Left lung (tissue), 14 donors: ENCODE measurements at places on chromosomes 7 and 10. TPM values are rescaled to one million over a fixed set of nuclear protein-coding genes. Genes with fewer than 3 reads are reported as not detected.
A peak's percentile ranks its signal among the peaks of the same experiment; 100 is the strongest.

- H3K27ac ChIP-seq, result no peak overlapping the region
- DNase-seq, result no peak
These were observed 419.3 kb upstream of the ZMIZ1 start for GRCh38 chr10:78649429-78649828.

DNA sequence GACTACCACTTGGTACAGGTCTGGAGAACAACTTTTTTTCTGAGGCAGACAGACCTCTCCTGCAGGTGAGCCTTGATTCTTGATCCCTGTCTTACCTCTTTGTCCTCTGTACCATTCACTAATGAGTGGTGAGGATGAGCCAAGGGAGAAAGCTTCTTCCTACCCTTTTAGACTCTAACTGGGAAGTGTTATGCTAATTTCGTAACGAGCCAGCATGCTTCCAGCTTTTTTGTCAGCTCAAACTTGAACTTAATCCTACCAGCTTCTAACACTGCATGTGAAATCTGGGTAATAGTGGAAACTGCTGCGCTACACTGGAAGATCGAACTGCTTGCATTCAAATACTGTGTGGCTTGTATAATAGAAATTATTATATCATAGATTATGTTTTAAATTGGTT lies 87.0 kb downstream of the NEUROD6 start:
- H3K4me3 ChIP-seq, result no peak overlapping the region
- no peaks in the 10 kb centered on the region for H3K4me1 ChIP-seq
- no peak for DNase-seq
- no peak overlapping the region for H3K27ac ChIP-seq
- peaks cover 5% of the 10 kb centered on the region for H3K27me3 ChIP-seq

Gene SLC26A3
- total RNA-seq, result not detected

Gene INMT
- 164 TPM for total RNA-seq

DNA sequence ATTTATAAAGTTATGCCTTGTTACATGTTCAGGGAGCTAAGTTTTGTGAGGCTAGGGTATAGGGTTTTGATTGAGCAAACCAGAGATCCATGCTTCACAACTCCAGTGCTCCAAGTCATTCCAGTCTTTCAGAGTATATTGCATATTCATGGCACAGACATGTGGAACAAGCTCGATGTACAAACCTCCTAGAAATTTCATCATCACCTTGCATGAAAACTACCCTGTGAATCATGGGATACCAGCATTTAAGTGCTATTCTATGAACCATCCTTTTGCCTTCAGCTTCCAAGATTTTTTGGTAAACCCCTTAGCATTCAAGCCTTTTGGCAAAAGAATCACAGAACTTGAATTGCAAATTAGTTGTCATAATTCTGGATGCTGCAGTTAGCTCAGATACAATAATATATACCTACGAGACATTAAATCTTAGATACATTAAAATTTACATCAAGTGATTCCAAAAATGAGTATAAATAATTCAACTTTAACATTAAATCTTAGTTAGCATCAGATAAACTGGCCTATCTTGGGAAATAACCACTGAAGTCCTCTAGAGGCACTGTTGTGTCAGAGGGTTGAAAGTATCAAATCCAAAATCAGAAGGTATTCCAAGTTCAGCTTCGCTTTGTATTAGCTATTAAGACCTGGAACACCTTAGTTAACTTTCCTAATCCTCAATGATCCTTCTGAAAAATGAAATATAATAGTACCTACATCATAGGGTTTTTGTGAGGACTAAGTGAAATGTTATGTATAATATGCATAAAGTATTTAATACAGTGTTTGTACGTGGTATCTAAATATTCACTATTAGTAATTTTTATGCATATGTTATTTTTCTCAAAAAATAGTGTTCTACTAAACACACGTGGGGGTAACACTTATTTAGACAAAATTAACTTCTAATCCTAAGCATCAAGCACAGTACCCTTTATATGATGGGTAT lies 55.5 kb upstream of the CABCOCO1 start:
- no peak overlapping the region for H3K27ac ChIP-seq
- H3K36me3 ChIP-seq, result no peaks in the 10 kb centered on the region
- no peaks in the 10 kb centered on the region for H3K27me3 ChIP-seq

DNA sequence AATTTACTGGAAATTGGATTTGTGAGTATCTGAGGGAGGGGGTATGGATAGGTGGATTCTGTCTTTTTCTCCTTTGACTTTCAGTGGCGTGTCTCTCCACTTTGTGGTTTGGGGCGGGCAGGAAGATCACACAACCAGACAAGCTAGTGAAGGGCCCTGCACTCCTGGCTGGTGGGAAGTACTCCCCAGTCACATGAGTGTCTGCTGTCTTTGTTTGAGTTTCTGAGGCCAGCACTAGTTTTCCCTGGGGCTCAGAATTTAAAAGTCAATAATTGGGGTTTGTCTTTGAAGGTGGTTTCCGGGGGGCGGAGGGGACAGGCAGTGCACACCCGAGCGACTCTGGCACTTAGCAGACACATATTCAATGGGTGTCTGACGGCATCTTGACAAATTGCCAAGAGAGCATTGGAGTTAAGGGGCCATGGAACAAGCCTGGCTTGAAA lies 120.1 kb downstream of the WDFY4 start:
- no peaks in the 10 kb centered on the region for H3K36me3 ChIP-seq
- H3K27me3 ChIP-seq, result no peaks in the 10 kb centered on the region
- peak; percentile 74 for DNase-seq
- H3K4me3 ChIP-seq, result no peak overlapping the region

DNA sequence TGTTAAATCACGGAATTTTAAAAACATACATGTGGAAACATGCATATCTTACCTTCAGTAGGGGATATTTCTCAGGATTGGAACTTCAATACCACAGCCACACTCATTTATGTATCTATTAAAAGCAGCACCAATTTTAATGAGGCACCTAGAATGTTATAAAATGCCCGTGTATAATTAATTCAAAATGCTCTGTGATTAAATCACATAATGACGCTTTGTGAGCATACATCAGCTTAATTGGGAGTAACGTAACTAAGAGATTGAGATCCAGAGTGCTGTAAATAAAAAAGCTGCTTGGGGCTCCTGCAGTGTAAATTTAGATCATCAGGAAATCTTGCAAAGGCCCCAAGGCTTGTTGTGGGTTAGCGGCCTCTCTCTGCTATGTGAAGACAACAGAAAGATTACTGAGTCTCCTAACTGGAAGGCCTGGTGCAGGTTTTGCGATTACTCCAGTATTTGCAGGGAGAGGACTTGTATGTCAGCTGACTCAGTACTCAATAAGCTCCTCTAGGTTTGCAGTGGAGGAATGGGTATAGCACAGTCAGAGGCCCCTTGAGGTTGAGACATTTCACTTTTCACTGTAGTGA lies 195.5 kb upstream of the PHYHIPL start:
- H3K36me3 ChIP-seq, result no peaks in the 10 kb centered on the region
- no peak overlapping the region for H3K27ac ChIP-seq
- no peak for DNase-seq
- H3K4me1 ChIP-seq, result no peaks in the 10 kb centered on the region
- no peaks in the 10 kb centered on the region for H3K27me3 ChIP-seq

Gene RET
- total RNA-seq, result 1.0 TPM

Gene PVRIG
- total RNA-seq, result 0.42 TPM

DNA sequence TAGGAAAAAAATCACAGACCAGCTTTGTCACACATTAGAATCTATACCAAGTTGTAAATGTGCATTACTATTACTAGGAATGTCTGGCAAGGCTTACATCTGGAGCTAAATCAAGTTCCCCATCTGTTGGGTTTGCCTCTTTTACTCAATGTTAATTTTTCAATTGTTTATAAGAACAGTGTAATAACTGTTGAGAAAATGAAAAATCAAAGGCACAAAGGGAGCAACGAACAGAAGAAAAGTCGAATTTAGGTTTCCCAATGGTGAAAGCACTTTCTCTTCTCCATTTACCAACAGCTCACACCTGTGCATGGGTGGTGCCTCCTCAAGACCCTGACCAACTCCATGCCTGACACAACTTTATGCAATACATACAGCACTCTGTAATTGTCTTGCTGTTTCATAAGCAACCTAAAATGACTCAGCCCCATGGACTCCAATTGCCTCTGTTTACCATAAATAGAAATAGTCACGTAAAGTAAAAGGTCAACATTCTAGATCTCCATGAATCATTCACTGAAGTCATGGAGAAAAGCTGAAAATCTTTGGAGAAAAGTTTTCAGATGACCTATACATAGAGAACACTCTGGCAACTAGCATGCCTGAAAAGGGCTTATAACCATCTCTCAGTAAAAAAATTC lies 95.5 kb upstream of the KCNIP2 start:
- no peaks in the 10 kb centered on the region for H3K36me3 ChIP-seq
- no peaks in the 10 kb centered on the region for H3K27me3 ChIP-seq
- H3K27ac ChIP-seq, result peak overlapping the region; percentile 20

GRCh38 chr10:89466599-89467035 lies 52.2 kb downstream of the IFIT5 start:
- H3K4me1 ChIP-seq, result peaks cover 5% of the 10 kb centered on the region
- H3K36me3 ChIP-seq, result no peaks in the 10 kb centered on the region
- H3K27ac ChIP-seq, result no peak overlapping the region
- H3K4me3 ChIP-seq, result no peak overlapping the region
- H3K27me3 ChIP-seq, result no peaks in the 10 kb centered on the region
- no peak for DNase-seq

GRCh38 chr10:12419262-12419847 lies 70.0 kb downstream of the CAMK1D start:
- no peak for DNase-seq
- no peaks in the 10 kb centered on the region for H3K4me1 ChIP-seq
- no peaks in the 10 kb centered on the region for H3K36me3 ChIP-seq
- H3K27me3 ChIP-seq, result peaks cover 5% of the 10 kb centered on the region
- no peak overlapping the region for H3K4me3 ChIP-seq

Gene GDF2
- total RNA-seq, result not detected

GRCh38 chr7:119086026-119086425 lies 861.5 kb downstream of the ANKRD7 start:
- no peak overlapping the region for H3K27ac ChIP-seq
- DNase-seq, result no peak

Gene SLC12A9
- 49.9 TPM for total RNA-seq

DNA sequence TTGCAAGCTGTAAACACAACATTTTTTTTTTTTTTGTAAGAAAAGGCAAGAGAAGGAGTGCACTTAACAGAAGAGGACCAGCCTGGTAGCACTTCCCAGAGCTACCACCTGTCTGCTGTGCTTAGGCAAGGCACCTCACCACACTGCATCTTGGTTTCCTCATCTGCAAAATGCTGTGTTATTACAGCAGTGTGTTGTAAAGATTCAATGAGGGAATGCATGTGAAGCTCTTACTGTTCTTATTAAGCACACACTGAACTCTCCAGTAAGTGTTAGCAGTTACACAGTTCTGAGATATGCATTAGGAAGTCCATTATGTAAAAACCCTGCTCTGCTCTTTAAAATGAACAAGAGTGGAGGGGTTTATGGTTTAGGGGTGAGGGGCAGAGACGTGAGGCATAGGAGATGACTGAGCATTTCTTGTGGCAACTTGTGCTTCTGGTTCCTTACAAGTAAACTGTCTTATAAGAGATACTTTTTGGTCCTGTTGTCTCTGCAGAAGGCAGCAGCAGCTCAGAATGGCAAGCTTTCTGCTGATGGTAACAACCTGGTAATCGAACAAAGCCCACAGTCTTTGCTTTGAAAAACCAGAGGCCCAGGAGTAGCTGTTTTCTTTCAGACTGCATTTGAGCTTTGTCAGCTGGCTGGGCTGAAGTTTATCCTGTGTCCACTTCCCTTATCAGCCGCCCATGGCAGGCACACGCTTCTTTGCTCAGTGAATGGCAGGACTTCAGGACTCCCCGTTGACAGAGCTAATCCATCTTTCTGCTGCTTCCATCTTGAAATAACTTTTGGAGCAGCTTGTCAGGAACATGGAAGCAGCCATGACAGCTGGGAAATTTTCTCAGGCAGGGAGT lies 98.8 kb upstream of the BMPER start:
- peak overlapping the region; percentile 18 for H3K27ac ChIP-seq
- H3K4me1 ChIP-seq, result peaks cover 6% of the 10 kb centered on the region

GRCh38 chr7:116252249-116252648 lies 41.9 kb downstream of the TES start:
- H3K27ac ChIP-seq, result no peak overlapping the region
- H3K4me1 ChIP-seq, result no peaks in the 10 kb centered on the region
- DNase-seq, result no peak
- no peak overlapping the region for H3K4me3 ChIP-seq
- no peaks in the 10 kb centered on the region for H3K27me3 ChIP-seq
- no peaks in the 10 kb centered on the region for H3K36me3 ChIP-seq

Gene PHYHIPL
- total RNA-seq, result not detected

- no peaks in the 10 kb centered on the region for H3K36me3 ChIP-seq
- no peak for DNase-seq
- H3K27ac ChIP-seq, result no peak overlapping the region
These were observed 77.8 kb downstream of the TEX36 start for GRCh38 chr10:125605167-125605566.

DNA sequence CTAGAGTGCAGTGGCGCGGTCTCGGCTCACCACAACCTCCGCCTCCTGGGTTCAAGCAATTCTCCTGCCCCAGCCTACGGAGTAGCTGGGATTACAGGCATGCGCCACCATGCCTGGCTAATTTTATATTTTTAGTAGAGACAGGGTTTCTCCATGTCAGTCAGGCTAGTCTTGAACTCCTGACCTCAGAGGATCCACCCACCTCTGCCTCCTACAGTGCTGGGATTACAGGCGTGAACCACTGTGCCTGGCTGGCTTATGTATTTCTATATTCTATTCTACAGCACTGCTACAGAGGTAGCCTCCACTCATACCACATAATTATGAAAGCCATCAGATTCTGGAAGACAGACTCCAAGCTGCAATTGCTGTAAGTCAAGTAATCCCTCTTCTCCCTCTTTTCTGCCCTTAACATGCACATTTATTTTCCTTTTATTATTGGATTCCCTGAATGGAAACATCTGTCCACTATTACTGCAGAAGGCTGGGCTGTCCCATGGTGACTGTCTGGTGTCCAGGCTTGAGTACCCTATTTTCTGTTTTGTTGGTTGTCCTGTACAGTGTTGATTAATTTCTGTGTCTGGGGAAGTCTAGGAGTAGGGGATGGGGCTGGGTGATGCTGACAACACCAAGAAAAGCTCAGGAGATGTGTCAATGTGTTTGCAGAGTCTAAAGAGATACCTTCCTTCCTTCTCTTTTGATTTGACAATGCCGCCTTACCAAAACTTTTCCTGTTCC lies 5.8 kb upstream of the ZNF487 start:
- H3K36me3 ChIP-seq, result no peaks in the 10 kb centered on the region
- no peak for DNase-seq
- no peaks in the 10 kb centered on the region for H3K27me3 ChIP-seq
- H3K4me3 ChIP-seq, result no peak overlapping the region
- no peaks in the 10 kb centered on the region for H3K4me1 ChIP-seq

Gene ANXA8
- total RNA-seq, result 7.7 TPM

Gene LYZL2
- not detected for total RNA-seq
